HFFc6 (cell line): ENCODE measurements at places on chromosomes 12 and 14. TPM values are rescaled to one million over a fixed set of nuclear protein-coding genes. Genes with fewer than 3 reads are reported as not detected.

The FGF6 gene
- not detected in 3 replicates for total RNA-seq

The TAS2R8 gene
- total RNA-seq, result not detected in 3 replicates

The SMAGP gene
- total RNA-seq, result 34.5 to 46.4 TPM (median 37.1 TPM) in 3 replicates

The RPL10L gene
- total RNA-seq, result not detected in 3 replicates

The CISTR gene
- not detected in 3 replicates for total RNA-seq

The SPX gene
- total RNA-seq, result not detected in 3 replicates

The DTX3 gene
- total RNA-seq, result 18.4 to 21.7 TPM (median 18.8 TPM) in 3 replicates

The BEST3 gene
- total RNA-seq, result not detected in 2 replicates

The TAS2R43 gene
- not detected in 3 replicates for total RNA-seq
